Thyroid gland (tissue), 4 donors: ENCODE measurements at places on chromosomes 11 and 22. TPM values are rescaled to one million over a fixed set of nuclear protein-coding genes. Genes with fewer than 3 reads are reported as not detected.

GRCh38 chr11:62423012-62423411 lies 4.2 kb downstream of the SCGB1A1 start:
- DNase-seq: no peak
- no peak overlapping the region for H3K27ac ChIP-seq
- peaks cover 9% of the 10 kb centered on the region for H3K4me1 ChIP-seq
- H3K4me3 ChIP-seq: no peak overlapping the region
- no peaks in the 10 kb centered on the region for H3K36me3 ChIP-seq
- H3K27me3 ChIP-seq: no peaks in the 10 kb centered on the region

DNA sequence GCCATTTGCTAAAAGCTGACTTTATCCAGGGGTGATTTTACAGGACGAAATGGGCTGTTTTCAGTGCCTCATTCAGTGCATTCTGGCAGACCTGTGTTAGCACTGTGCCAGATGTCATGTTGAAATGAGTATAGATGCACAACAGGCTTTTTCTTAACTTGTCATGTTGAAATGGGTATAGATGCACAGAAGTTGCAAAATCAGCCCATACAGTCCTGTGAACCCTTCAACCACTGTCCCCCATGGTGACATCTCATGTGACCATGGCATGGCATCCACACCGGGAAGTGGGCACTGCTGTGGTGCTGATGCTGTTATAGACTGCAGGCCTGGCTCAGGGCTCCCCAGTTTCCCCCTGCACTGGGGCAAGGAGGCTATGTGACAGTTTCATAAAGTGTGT lies 2.5 kb downstream of the TALDO1 start:
- peaks cover 27% of the 10 kb centered on the region for H3K4me1 ChIP-seq
- no peak overlapping the region for H3K4me3 ChIP-seq
- H3K27me3 ChIP-seq: no peaks in the 10 kb centered on the region
- H3K27ac ChIP-seq: peak overlapping the region; percentile 88
- H3K36me3 ChIP-seq: no peaks in the 10 kb centered on the region
- DNase-seq: no peak

- H3K27ac ChIP-seq: no peak overlapping the region
- no peaks in the 10 kb centered on the region for H3K27me3 ChIP-seq
- H3K4me1 ChIP-seq: peaks cover 15% of the 10 kb centered on the region
- H3K36me3 ChIP-seq: no peaks in the 10 kb centered on the region
Observed at GRCh38 chr22:36197514-36198146, 4.0 kb downstream of the APOL4 start.

DNA sequence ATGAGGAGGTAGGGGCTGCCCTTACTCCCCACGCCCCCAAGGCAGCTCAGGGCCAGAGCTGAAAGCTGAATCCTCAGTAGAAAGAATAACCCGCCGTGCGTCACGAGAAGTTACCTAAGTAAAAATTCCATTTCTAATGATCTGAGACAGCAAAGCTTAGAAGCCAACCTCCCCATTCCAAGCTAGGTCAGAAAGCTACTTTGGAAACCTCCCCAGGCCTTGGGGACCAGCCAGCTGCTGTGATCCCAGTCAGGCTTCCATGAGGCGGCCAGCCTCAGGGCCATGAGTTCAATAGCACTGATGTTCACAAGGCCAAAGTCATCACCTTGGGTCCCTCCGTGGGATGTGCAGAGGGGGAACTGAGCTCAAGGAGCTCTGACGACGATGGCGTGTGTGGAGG lies 6.9 kb downstream of the SHISAL1 start:
- H3K27ac ChIP-seq: no peak overlapping the region
- H3K4me1 ChIP-seq: no peaks in the 10 kb centered on the region
- no peak for DNase-seq
- no peaks in the 10 kb centered on the region for H3K36me3 ChIP-seq
- no peaks in the 10 kb centered on the region for H3K27me3 ChIP-seq

- H3K36me3 ChIP-seq: no peaks in the 10 kb centered on the region
- H3K27me3 ChIP-seq: no peaks in the 10 kb centered on the region
- no peak overlapping the region for H3K4me3 ChIP-seq
- no peak for DNase-seq
- H3K4me1 ChIP-seq: no peaks in the 10 kb centered on the region
- H3K27ac ChIP-seq: no peak overlapping the region
Observed at GRCh38 chr22:37163575-37164504, 14.1 kb upstream of the IL2RB start.

- H3K27ac ChIP-seq: no peak within 1 kb of the TSS
- DNase-seq: no peak
- no peaks in the 10 kb centered on the region for H3K4me1 ChIP-seq
- no peak within 1 kb of the TSS for H3K4me3 ChIP-seq
- no peaks in the 10 kb centered on the region for H3K36me3 ChIP-seq
Observed at GRCh38 chr11:59426361-59427067, at the start of gene OR5A2. OR5A2 (minus strand) TSS chr11:59426413; CDS start chr11:59422953, 3,460 bp downstream.

GRCh38 chr11:59137190-59137589 lies 5.5 kb upstream of the FAM111A start:
- H3K36me3 ChIP-seq: no peaks in the 10 kb centered on the region
- H3K4me3 ChIP-seq: no peak overlapping the region
- DNase-seq: no peak
- no peaks in the 10 kb centered on the region for H3K27me3 ChIP-seq

C11orf42 gene
- not detected for total RNA-seq

OR10A2 gene
- not detected for total RNA-seq

SLC5A4 gene
- total RNA-seq: 1.3 TPM
